Activated naive CD8-positive, alpha-beta T cell treated with anti-CD3 and anti-CD28 coated beads, Interleukin-2, amount 10 ng/mL, durations not matched to agents 7 days and 5 days (primary cell): ENCODE measurements at places on chromosomes 1 and 21.

- peak; percentile 15 for DNase-seq
Measured at GRCh38 chr1:53372501-53372951, 44.7 kb upstream of the LRP8 start.

GRCh38 chr21:32611471-32611997 is 643 bp downstream of the CFAP298 start:
- DNase-seq: peak; percentile 51

DNA sequence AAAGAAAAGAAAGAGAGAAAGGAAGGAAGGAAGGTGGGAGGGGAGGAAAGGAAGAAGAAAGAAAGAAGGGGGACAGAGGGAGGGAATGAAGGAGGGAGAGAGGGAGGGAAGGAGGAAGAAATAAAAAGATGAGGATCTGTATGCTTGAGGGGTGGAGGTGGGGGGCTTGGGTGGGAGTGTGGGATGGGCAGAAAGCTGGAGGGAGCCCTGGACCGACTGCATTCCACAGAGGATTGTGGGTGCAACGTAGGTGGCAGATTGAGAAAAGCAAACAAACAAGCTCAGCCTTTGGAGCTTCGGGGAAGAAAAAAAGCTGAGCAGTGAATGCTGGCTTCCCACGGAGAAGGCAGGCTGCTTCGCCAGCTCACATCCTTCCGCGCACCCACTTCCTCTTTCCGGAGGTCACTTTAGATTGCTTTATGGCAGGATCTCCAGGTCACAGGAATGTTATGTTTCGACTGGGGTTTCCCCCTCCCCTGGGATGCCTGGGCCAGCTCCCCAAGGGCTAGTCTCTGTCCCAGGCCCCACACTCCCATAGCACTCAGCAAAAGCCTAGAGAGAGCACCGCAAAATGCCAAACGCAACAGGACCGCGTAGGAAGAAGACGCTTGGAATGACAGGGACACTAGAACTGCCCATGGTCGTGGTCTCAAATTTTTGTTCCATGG is 20.7 kb upstream of the LGALS8 start:
- no peak for DNase-seq

DNA sequence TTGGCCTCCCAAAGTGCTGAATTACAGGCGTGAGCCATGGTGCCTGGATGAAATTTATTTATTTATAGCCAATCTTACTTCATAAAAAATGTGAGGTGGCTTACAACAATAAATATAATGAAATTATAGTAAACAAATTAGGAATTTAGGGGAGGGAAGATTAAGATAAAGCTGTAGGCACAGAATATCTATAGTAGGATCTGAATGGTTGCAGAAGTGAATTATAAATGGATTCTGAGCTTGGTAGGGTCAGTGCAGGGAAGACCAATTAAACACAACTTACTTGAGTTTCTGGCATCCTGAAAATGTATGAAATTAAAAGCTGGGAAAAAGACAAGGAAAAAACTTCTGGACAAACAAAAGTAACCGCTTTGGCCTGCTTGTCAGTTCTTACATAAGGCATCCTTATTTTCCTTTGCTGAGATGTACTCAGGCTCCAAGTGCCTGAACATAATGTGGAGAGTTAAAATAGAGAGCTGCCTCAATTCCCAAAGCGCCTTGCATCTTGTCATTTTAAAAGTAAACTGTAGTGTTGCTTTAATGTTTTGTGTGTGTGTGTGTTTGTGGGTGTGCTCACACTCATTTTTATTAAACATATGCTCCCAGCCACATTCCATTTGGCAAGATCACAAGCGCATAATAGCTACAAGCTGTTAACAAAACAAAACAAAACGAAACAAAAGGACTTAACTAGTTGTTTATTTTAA is 247.3 kb downstream of the S1PR1 start:
- no peak for DNase-seq
